DMS 273 treated with DMSO at 0.1 percent for 48 hours (cell line): ENCODE measurements at places on chromosomes 1 and 21.
A peak's percentile ranks its signal among the peaks of the same experiment; 100 is the strongest.

- no peak for DNase-seq
Measured at GRCh38 chr1:219990782-219991510, 55.4 kb downstream of the EPRS1 start.

GRCh38 chr21:26565111-26565510 is 8.0 kb downstream of the CYYR1 start:
- no peak for DNase-seq

DNA sequence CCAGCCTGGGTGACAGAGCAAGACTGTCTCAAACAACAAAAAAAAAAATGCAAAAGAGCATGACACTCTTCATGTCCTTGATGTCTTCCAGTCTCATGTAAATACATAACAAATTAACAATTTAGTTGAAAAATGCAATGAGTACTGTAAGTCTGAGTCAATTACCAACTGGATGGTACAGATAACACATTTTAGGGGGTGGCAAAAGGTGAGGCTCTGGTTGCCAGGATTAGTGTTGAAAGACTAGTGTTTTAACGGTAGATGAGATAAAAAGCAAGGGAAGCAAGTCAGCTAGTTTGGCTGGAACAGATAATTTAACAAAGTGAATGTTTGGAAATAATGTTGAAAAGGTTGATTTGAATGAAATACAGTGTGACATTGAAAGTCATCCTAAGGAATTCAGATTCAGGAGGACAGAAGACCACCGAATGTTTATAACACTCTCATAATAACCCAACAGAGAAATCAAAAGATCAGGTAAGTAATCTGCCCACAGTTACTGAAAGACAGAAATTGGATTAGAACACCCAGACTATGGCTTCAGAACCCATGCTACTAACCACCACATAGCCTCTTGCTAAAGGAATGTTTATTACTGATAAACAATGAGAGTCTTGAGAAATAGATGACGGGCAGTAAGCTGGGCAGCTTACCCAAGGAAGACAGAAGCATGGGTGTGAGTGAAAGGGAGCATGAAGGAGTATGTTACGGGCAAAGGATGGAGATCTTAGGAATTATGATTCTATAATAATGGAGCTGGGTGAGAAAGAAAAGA is 312.4 kb downstream of the HMCN1 start:
- DNase-seq: no peak

DNA sequence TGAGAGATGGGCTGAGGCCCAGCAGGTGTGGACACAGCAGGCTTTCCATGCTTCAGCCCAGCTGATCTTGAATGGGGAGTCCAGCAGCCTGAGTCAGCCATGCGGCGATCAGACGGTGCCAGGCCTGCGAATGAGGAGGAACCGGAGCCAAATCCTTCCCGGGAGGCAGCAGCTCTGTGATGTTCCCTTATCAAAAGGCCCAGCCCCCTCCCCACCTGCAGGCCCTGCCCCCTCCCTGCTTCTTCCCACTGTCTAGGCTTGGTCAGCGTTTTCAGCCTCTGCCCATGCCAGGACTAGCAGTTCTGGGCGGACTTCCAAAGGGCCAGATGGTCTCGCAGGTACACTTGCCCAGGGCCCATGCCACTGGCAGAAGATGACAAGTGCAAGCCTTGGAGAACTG is 253.8 kb downstream of the KAZN start:
- DNase-seq: peak; percentile 41

DNA sequence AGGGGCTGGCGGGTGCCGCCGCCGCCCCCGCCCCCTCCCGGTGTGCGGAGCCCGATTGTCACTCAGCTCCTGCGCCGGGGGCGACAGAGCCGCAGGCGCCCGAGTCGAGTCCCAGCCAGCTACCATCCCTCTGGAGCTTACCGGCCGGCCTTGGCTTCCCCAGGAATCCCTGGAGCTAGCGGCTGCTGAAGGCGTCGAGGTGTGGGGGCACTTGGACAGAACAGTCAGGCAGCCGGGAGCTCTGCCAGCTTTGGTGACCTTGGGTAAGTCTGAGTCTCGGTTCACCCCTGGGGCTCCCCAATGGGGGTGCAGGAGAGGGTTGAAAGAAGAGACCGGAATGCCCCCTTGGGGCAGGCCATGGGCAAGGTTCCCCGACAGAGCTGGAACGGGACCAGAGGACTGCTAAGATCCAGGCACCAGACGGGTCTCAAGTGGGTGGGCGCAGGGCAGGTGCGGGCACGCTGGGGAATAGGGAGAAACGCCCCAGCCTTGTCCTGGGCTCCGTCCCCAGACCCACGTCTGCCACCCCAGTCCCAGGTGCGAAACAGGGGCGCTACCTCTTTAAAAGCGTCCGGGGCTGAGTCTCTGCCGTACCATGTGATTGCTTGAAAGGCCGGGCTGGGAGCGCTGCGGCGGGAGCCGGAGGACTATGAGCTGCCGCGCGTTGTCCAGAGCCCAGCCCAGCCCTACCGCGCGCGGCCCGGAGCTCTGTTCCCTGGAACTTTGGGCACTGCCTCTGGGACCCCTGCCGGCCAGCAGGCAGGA is at the start of gene ADORA1:
TSS of gene ADORA1 (plus strand) at position 61 of the 765 bp plus-strand sequence. CDS start 1,116 bp downstream, outside the sequence.
- DNase-seq: peak; percentile 16

DNA sequence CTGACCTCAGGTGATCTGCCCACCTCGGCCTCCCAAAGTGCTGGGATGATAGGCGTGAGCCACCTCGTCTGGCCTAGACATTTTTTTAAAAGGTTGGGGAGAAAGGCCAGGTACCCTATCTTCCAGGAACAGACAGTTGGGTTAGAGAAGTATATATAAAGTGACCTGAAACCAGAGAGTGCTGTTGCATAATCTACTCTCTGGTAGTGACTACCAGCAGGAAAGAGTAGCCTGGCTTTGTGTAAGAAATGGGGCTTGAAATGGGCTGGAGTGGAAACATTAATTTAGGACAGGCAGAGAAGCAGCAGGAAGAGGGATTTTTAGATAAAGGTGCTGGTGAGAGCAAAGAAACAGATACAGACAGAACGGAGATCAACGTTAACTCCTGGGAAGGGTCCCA is 125.8 kb upstream of the HOOK1 start:
- no peak for DNase-seq

GRCh38 chr1:28249866-28250295 is 9.4 kb upstream of the SESN2 start:
- no peak for DNase-seq

- no peak for DNase-seq
Measured at GRCh38 chr1:87154384-87154783, 174.3 kb upstream of the LMO4 start.

DNA sequence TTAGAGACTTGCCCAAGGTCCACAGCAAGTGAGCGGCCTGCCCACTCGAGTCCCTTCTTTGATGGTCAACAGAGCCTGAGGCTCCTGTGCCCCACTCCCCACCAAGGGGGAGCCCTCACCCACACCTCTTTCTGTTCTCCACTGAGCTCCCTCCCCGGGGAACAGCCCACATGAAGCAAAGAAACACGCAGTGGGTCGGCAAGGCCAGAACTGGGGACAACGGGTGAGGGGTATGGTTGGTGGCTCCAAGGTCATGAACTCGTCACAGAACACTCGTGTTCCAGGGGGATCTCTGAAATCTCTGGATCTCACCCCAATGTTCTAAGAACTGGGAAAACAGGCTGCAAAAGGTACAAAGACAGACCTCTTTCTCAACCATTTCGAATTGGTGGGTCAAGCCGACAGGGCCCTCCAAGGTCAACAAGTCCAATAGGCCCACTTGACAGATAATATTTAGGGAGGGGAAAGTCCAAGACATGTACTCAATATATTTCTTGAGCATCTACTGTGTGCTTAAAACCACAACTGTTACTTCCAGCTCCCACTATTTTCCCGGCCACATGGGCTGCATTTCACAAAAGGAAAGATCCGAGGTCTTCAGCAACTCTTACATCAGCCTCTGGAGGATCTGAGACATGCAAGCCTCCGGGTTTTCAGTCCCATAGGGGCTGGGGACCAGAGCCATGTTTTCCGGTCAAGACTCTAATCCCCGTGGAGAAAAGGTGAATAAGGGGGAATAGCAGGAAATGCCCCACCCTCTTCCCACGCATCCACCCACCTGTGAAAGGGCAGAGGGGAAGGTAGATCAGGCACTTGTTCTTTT is 1.1 kb upstream of the RAP1GAP start:
- no peak for DNase-seq

GRCh38 chr1:19076841-19077616 is 120.6 kb upstream of the IFFO2 start:
- DNase-seq: no peak

- DNase-seq: no peak
Measured at GRCh38 chr1:115041654-115042053, 12.0 kb downstream of the TSHB start.

DNA sequence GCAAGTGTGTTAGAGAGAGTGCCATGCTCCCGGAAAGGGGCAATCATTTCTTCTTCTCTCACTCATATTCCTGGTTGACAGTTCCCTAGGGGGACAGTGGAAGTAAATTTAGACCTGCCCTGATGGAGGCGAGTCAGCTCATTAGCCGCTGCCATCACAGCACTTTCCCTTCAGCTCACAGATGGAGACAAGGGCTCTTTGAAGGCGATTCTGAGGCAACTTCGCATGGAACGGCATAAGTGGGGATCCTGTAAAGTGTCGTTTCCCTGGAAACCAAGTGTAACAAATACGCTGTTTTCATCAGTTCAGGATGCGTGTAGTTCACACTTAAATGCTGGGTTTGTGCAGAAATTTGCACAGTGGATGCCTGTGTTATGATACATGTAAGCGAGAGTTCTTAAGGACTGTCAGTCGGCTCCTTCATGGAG is 114.5 kb upstream of the TMPRSS15 start:
- DNase-seq: no peak

- no peak for DNase-seq
Measured at GRCh38 chr21:33133892-33134291, 64.0 kb downstream of the OLIG1 start.

DNA sequence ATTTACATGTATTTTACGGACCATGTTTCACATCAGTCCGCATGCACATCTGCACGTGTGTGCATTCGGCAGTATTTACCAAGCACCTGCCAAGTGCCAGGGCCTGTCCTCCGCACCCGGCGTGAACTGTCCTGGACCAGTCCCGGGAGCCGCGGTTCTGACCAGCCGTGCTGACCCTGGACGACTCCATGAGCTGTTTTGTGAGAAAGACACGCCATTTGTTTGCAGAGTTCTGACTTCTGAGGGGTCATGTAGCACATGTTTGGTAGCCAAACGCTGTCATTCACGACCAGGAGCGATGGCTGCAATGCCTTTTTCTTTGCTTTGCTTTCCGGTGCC is 3.3 kb upstream of the OLIG2 start:
- no peak for DNase-seq

GRCh38 chr1:1982379-1983232 is 21.0 kb downstream of the CFAP74 start:
- no peak for DNase-seq

- DNase-seq: no peak
Measured at GRCh38 chr1:177799746-177800145, 170.1 kb downstream of the SEC16B start.

GRCh38 chr21:27291006-27291405 is 324.1 kb upstream of the ADAMTS5 start:
- no peak for DNase-seq

DNA sequence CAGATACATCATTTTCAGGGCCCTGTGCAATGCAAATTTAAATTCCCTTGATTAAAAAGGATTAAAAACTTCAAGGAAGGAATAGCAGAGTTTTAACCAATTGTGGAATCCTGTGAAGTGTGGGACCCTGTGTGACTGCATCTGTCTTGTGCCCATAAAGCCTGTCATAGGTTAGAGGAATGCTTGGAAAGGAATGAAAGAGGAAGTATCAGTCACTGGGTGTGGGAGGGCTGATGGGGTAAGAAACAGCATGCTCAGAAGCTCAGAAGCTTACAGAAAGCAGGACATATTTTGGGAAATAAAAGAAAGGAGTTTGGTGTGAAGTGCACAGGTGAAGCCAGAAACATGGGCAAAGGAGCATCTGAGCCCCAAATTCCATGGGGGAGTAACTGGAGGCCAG is 150.8 kb upstream of the ETV3 start:
- DNase-seq: no peak
